ENCODE measurements at places on chromosomes 2 and 18.

DNA sequence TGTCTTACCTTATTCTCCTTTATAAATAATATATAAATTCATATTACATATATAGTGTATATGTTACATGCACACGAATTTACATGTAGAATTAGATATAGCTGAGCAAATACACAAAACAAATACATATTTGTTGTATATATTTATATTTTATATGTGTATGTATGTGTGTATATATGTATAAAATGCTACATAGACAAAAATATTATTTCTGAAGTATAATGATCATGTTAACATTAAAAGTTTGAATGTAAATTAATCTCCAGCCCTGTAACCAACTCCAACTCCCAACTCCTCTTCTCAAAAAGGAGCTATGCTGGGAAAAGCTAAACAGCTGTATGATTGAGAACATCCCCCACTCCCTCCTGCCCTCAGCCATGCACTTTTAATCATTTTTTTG lies 42.7 kb upstream of the RND3 start:
- no peak for DNase-seq

GRCh38 chr2:120453635-120453998 lies 107.7 kb downstream of the INHBB start:
- no peak for DNase-seq

GRCh38 chr2:105809097-105809473 lies 64.4 kb downstream of the NCK2 start:
- peak; percentile 38 for DNase-seq

DNA sequence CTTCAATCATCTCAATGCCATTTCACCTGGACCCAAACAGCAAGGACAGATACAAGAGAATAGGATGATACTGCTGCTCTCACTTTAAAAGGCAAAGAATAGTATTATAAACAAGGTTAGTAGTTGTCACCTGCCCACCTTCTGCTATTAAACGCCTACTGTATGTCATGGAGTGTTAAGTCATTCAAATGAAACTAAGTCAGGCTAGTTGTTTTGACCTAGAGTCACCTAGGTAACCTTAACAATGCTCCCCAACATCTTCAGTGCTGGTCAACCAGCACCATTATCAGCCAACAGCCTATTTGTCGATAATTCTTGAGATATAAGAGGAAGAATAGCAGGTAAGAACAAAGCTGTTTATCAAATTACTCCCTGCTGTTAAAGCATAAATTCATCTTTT lies 39.2 kb downstream of the TRIP12 start:
- DNase-seq = no peak

DNA sequence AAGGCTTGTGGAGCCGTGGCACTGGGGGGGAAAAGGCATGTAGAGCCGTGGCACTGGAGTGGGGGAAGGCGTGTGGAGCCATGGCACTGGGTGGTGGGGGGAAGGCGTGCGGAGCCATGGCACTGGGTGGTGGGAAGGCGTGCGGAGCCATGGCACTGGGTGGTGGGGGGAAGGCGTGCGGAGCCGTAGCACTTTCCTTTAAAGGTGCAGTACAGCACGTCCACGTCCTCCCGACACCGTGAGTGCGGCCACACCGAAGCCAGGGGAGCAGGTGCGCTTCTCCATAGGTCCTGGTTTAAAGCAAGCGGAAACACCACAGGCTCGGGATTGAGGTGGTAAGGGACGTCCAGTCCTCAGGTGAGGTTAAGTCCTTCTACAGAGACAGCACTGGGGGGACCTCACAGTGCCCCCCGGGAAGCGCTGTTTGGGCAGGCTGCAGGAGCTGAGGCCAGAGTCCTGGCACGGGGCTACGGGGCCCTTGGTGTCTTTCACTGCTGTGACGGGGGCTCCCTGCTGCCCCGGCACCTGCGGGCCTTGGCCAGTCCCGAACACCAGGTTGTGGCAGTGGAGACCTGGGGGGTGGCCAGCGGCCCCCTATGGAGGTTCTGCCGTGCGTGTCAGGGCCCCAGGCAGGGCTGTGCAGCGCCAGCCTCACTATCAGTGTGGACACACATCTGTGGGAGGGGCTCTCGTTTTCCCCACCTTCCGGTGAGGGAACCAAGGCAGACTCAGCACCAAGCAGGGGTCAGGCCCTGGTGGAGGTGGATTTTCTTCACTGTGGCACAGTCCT lies 93.0 kb upstream of the CTDP1 start:
- DNase-seq = peak; percentile 8

DNA sequence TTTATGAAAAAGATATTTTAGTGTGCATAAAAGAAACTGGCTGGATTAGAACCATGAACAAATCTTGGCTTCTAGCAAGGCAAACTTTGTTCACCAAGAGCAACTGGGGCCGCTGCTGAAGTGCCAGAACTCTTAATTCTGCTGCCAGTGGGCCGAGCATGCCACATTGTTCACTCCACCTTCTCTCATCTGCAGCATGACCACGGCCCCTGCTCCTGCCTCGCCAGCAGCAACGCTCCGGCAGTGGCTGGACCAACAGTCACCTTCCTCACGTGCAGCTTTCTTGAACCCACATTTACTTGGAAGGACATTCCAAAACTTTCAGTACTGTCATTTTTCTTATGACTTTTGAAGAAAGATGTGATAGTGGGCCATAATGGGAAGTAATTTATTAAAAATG lies 213.8 kb downstream of the PIEZO2 start:
- DNase-seq = no peak

DNA sequence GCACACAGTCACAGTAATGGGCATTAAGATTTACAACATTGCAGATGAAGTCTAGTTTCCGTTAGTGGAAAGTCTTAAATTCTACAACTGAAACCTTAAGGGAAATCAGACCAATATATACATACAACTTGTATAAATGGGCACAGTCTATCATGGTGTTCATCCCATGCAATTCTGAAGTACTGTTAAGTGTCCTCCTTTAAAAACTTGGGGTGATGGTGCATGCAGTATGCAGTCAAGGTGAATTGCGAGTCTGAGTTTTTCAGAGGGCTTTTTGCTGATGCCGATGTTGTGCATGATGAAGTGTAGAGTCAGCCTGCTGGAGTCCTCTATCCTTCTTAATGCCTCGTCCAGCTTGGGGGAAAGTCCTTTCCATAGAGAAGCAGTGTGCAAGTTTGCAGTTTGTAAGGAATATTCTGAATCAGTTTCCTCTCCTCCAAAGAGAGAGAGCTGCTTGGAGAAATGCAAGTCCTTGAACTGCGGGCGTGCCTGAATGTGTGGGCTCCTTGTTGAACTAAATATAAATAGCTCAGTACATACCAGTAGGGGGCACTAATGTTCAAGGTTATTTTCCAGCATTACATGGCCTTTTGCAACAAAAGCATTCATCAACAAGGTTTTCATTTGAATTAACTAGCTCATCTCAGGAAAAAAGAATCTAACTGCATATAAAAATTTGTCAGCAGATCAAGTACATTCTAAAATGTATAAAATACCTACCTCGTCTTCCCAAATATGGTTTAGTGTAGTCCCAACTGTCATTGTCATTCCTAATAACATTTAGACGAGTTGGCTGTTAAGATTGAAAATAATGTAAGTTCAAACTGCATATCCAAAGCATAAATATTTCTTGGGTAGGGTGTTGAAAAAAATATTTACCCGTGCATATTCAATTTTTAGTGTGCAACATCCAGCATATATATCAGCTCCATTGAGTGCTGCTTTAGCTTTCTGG lies 21.3 kb downstream of the HNRNPLL start:
- DNase-seq = peak; percentile 29

DNA sequence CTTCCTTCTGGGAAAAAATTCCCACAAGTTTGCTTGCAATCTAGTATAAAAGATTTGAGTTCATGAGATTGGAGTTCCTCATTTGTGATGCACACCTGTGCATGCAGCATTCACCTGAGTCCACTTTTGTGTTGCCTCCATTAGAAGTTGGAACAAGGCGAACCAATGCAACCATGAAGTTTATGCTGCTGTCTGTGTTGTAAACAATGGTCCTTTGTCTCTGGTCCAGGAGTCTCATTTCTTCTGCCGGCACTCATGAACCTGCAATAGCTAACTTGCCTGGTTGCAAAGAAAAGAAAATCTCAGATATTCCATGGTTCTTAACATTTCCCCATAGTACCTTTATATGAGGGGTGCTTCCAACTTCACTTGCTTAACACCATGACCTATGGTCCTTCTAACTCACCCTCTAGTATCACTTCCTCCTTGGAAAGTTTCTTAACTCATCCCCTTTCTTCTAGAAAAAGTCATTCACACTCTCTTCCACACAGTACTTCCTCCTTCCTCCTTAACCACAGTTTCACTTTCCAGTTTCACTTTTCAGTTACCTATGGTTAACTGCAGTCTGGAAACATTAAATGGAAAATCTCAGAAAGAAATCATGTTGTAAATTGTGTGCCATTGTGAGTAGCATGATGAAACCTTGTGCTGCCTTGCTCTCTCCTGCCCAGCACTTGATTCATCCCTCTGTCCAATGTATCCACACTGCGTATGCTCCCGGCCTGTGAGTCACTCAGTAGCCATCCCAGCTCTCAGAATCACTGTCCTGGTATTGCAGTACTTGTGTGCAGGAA lies 128.8 kb upstream of the TRIB2 start:
- no peak for DNase-seq

DNA sequence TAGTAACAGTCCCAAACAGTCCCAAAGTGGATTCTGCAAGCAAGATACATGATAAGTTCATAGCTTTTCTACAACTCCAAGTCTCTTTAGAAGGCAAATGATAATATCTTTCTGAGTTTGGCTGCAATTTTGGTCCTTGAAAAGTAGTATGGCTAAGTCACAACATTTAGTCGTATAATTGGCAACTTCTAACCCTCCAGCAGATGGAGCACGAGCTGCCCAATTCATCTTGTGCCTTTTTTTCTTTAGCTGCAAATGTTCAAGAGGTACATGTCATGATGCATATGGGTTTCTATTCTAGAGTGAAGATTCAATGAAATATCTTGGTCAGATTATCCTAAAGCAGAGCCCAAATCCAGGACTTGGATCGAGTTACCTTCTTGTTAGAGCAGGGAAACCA lies 127.0 kb upstream of the KLHL14 start:
- DNase-seq = no peak

DNA sequence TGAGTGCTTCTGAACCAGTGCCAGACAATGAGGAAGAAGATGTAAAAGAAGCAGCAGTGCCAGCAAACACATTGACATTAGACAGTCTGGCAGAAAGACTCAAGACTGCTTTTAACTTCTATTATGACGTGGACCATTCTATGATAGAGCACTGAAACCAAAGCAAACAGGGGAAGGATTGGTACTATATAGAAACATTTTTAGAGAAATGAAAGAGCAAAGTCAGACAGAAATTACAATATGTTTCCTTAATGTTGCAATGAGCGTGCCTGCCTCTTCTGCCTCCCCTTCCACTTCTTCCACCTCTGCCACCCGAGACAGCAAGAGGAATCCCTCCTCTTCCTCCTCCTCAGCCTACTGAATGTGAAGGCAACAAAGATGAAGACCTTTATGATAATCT lies 39.7 kb downstream of the DHX57 start:
- no peak for DNase-seq

DNA sequence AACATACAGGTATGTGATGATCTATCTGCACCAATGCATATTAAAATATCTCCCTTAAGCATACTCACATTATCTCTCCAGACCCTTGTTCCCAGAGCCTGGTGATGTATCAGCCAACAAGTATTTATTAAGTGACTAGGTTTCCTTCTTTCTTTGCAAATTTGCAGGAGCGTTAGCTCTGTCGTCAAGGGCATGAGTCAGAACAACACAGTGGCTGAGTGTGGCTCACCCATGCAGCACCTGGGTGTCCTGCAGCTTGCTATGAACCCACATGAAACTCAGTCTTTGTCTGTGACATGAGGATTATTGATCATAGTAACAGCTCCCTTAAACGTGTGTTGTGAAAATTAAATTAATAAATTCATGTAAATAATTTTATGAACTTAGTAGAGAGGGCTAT lies 96.6 kb downstream of the PIEZO2 start:
- DNase-seq = no peak

DNA sequence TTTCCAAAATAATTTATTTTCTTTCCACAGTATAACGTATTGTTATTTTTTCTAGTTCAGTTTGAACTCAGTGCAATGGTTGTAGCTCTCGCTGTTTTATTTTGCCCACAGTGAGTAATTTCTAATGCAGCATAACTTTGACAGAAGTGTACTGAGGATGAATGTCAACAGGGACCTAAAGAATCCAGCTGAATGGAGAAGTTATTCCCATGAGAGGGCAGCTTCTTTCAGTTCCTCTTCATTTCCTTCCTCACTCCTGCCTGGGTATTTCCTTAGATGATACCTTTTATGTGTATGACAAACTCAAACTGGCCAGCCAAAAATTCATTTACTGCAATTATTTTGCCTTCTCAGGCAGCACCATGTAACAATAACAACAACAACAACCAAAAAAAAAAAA lies 1223.1 kb upstream of the ZEB2 start:
- no peak for DNase-seq

DNA sequence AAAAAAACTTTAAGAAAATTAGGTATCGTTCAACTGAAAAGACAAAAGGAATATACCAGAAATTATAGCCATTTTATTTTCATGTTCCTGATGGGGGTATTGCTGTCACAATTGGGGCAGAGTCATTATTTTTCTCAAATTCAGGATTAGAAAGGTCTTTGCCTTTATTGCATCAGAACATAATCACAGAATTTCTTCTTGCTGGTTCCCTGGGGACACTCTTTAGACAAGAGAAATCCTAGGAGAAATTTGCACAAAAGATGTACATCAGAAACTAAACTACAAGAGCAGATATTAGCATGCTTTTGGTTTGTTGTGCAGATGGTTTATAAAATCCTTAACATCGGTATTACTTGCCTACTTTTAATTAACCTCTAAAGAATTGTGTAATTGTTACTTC lies 103.2 kb downstream of the NCOA1 start:
- DNase-seq = no peak

DNA sequence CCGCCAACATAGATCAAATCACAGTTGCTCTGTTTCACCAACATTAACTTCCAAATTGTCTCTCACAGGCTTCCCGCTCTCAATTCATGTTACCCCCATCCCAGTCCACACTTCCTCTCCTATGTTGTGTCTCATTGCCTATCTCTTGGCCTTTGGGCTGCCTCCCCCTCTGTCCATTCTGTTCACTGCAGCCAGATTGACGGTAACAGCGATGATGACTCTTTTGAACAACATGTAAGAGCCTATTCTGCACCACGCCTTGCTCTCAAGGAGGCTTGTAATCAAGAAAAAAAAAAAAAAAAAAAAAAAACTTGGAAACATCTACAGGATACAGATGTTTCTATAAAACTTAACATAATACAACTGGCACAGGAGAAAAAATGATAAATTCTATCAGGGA lies 77.3 kb upstream of the RMDN2 start:
- DNase-seq = no peak

DNA sequence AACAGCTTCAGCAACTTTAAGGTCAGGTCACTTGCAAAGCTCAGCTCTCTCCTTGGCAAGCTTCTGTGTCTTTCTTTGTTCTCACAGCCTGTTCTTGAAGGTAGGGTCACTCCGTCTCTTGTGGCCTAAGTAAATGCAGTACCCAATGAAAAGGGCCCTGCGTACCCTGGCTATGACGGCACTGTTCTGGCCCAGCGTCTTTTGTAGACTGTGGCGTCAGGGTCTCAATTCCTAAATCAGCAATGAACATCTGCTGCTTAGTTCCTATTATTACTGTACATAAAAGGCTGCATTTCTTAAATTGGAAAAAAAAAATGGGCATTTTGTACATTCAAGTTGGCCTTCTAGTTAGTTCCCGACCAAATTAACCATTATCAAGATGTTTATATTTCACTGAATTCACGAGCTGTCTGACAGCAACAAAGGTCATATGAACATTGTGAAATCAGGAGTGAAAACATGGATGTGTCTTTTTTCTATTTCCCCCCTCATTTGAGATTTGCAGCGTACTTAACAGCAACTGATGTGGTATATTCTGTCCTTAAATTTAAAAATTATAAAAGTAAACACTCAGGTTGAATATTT lies 17.0 kb upstream of the MTCL1 start:
- no peak for DNase-seq

- no peak for DNase-seq
Measured at GRCh38 chr18:3069671-3070433, 56.9 kb upstream of the LPIN2 start.
